Activated CD8-positive, alpha-beta T cell treated with anti-CD3 and anti-CD28 coated beads for 36 hours (primary cell): ENCODE measurements at places on chromosomes 3 and 15.
A peak's percentile ranks its signal among the peaks of the same experiment; 100 is the strongest.

GRCh38 chr3:16599694-16600093 is 5.5 kb downstream of the DAZL start:
- no peaks in the 10 kb centered on the region for H3K36me3 ChIP-seq
- H3K4me3 ChIP-seq, result no peak overlapping the region
- no peaks in the 10 kb centered on the region for H3K27me3 ChIP-seq
- peaks cover 28% of the 10 kb centered on the region for H3K4me1 ChIP-seq

DNA sequence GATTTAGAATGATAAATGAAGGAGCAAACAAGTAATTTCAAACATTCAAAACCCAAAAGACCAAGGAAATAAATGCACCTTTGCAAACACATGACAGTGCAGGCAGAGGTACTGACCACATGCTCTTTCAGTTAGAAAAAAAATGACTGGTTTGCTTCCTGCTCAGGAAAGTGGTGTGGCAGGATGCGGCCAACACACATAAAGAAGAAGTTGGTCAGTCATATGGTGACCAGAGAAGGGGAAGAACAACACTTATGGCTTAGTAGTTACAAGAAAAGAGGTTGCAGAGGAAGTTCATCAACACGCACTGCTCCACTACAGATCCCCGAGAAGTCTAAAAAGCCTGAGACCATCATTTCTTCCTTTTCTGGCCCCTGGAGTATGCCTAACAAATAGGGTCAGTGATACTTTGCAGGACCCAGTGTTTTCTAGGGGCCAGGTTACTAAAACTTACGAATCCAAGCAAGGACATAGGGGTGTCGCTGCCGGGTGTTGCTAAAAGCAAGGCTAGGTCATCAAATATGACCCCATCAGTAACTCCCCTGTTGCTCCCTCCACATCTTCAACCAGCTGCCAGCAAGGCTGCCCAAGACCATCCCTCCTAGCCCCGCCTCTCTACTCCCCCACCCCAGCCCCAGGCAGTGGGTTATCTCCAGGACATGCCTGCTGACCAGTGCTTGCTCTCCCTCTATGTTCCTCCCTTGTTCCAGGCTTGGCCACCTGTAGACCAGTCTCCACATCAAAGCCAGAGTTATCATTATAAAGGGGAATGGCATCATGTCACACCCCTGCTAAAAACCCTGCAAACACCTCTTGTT is 11.2 kb downstream of the ATP8B4 start:
- peaks cover 2% of the 10 kb centered on the region for H3K27me3 ChIP-seq
- no peaks in the 10 kb centered on the region for H3K36me3 ChIP-seq
- H3K4me3 ChIP-seq, result no peak overlapping the region
- H3K4me1 ChIP-seq, result peaks cover 38% of the 10 kb centered on the region

GRCh38 chr3:153928851-153929250 is 192.3 kb upstream of the ARHGEF26 start:
- no peaks in the 10 kb centered on the region for H3K36me3 ChIP-seq
- no peak overlapping the region for H3K4me3 ChIP-seq
- no peak for DNase-seq
- no peak overlapping the region for H3K27ac ChIP-seq

- H3K27ac ChIP-seq, result no peak overlapping the region
- H3K36me3 ChIP-seq, result peaks cover 5% of the 10 kb centered on the region
- DNase-seq, result no peak
Measured at GRCh38 chr3:107619549-107619948, 96.8 kb downstream of the BBX start.

GRCh38 chr15:82020625-82021394 is 25.0 kb downstream of the MEX3B start:
- no peaks in the 10 kb centered on the region for H3K36me3 ChIP-seq
- no peak overlapping the region for H3K27ac ChIP-seq
- peaks cover 3% of the 10 kb centered on the region for H3K27me3 ChIP-seq
- no peak overlapping the region for H3K4me3 ChIP-seq
- no peak for DNase-seq

- H3K4me3 ChIP-seq, result no peak overlapping the region
- H3K27me3 ChIP-seq, result no peaks in the 10 kb centered on the region
- H3K27ac ChIP-seq, result no peak overlapping the region
- no peak for DNase-seq
Measured at GRCh38 chr3:156729460-156730179, 55.2 kb downstream of the TIPARP start.

DNA sequence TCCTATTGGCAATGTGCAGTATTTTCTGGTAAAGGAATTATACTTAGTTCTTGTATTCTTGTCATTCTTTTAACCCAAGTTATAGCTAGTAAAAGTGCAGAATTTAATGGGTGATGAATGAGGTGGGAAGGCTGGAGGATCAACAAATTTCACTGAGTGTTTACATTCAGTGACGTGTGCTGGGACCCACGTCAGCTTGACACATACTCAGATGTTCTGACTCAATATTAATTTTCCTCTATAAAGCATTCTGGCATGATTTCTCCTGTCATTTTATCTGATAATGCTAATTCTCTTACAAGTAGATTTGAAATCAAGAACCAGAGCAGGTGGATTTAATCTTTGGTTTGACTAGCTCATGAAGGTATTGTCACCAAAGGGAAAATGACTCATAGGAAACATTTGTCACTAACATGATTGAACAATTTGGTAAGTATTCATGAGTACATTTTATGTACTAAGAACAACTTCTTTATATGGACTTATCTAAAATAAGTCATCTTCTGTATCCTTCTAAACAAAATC is 71.0 kb upstream of the SYNPR start:
- H3K4me3 ChIP-seq, result no peak overlapping the region
- no peaks in the 10 kb centered on the region for H3K27me3 ChIP-seq
- no peak overlapping the region for H3K27ac ChIP-seq
- H3K36me3 ChIP-seq, result no peaks in the 10 kb centered on the region
- DNase-seq, result no peak

DNA sequence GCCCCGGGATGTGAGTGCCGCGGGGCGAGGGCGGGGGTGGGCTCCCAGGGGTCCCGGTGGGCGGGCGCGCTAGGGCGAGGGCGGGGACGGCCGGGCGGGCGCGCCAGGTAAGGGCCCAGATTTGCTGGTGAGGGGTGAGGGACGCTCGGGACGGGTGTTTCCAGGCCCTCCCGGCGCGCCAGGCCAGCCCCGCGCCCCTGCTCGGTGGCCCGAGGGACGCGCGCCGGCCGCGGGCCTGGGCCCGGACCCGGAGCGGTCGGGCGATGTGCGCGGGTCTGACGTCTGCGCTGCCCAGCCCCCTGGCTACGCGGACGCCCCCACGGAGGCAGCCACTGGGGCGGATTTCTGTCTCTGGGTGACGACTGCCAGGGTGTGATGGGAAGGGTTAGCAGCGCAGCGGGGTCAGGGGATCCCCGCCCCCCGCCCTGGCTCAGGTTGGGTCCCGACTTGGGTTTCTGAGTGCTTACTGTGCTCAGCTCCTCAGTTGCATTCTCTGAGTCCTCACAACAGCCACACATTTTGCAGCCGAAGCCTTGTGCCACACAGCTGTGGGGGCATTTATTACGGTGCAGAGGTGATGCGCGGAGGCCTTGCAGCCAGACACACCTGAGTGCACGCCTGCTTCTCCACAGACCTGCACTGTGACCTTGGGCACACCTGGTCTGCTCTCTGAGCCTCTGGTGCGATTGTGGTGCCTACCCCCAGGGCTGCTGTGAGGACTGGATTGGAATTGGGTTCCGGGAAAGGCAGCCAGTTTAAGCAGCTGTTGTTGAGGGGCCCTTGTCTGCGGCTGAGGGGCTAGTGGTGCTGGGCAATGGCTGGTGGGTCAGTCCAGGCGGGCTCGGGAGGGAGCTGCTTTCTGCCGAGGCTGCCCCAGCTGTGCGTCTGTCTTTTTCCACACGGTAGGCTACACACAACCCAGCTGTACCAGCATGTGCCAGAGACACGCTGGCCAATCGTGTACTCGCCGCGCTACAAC is 523 bp downstream of the HDAC11 start:
- H3K36me3 ChIP-seq, result no peaks in the 10 kb centered on the region
- peak overlapping the region; percentile 90 for H3K4me3 ChIP-seq
- H3K27ac ChIP-seq, result no peak overlapping the region
- DNase-seq, result peak; percentile 63

DNA sequence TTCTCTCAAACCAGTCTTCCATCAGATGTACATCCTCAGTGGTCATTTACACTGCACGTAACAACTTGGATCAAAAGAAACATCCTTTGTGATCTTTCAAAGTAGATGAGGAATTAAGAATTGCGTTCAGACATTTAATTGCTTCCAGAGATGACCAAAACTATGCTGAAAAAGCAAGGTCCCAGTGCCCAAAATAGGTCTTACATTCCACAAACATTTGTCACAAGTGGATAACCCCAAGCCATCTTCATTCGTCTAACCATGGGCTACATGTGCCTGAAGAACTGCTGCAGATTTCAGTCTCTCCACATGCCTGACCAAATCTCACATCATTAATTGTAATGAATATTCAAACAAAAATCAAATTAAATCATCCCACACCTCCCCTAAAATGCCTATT is 273.6 kb downstream of the SHOX2 start:
- DNase-seq, result no peak
- H3K36me3 ChIP-seq, result no peaks in the 10 kb centered on the region
- no peak overlapping the region for H3K4me3 ChIP-seq
- no peaks in the 10 kb centered on the region for H3K27me3 ChIP-seq

GRCh38 chr3:127193341-127193740 is 410 bp downstream of the PRR23E start:
- H3K36me3 ChIP-seq, result no peaks in the 10 kb centered on the region
- H3K27ac ChIP-seq, result no peak overlapping the region
- H3K4me3 ChIP-seq, result no peak overlapping the region
- peaks cover 7% of the 10 kb centered on the region for H3K27me3 ChIP-seq
- H3K4me1 ChIP-seq, result no peaks in the 10 kb centered on the region

DNA sequence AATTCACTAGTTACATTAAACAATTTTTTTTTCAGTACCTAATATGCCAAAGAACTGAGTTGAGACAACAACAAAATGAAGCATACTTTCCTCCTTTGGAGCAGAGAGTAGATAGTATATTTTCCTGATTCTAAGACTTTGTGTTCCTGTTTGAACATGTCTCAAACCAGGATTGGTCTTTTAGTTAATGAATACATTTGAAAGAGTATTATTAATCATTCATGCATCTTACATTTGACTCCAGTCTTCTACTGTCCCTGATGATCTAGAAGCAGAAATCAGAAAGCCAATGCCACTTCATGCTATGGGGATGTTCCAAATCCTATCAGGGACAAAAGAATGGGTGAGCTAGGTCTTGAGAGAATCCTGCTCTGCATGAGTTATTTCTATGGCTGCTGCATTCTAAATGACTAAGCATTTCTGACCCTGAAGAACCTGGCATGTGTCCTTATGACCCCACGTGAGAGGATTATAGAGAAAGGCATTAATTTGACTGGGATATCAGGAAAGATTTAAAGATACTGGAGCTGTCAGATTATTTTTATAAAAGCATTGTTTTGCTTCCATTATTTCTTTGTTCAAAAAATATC is 32.9 kb upstream of the MBNL1 start:
- H3K36me3 ChIP-seq, result peaks cover 15% of the 10 kb centered on the region
- no peaks in the 10 kb centered on the region for H3K27me3 ChIP-seq
- H3K27ac ChIP-seq, result peak overlapping the region; percentile 39
- no peak overlapping the region for H3K4me3 ChIP-seq
- DNase-seq, result no peak

- no peaks in the 10 kb centered on the region for H3K36me3 ChIP-seq
- H3K27me3 ChIP-seq, result peaks cover 25% of the 10 kb centered on the region
- H3K4me1 ChIP-seq, result no peaks in the 10 kb centered on the region
- H3K4me3 ChIP-seq, result peak overlapping the region; percentile 41
- no peak overlapping the region for H3K27ac ChIP-seq
Measured at GRCh38 chr3:13877911-13878280, 2.0 kb downstream of the WNT7A start.

DNA sequence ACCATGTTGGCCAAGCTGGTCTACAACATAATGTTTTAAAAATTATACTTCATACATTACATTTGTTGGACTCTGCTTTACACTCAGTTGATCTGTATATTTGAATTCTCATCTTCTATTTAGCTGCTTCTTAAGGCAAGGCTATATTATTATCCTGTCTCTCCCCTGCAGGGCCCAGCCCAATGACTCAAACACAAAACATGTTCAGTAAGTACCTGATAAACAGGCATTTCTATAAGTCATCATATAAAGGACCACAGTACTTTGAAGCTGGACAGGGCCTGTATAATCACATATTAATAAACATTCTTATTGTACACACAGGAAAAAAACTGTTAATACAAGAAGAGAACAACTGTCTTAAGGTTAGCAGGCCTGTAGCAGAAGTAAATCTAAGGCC is 36.2 kb downstream of the NGLY1 start:
- H3K4me3 ChIP-seq, result no peak overlapping the region
- H3K27ac ChIP-seq, result no peak overlapping the region
- no peak for DNase-seq
- no peaks in the 10 kb centered on the region for H3K27me3 ChIP-seq
- H3K36me3 ChIP-seq, result peaks cover 77% of the 10 kb centered on the region
- H3K4me1 ChIP-seq, result peaks cover 6% of the 10 kb centered on the region

- no peaks in the 10 kb centered on the region for H3K36me3 ChIP-seq
- peaks cover 3% of the 10 kb centered on the region for H3K4me1 ChIP-seq
- no peak overlapping the region for H3K4me3 ChIP-seq
- H3K27ac ChIP-seq, result no peak overlapping the region
- no peak for DNase-seq
- H3K27me3 ChIP-seq, result peaks cover 3% of the 10 kb centered on the region
Measured at GRCh38 chr3:189058071-189058470, 113.7 kb upstream of the TPRG1 start.

DNA sequence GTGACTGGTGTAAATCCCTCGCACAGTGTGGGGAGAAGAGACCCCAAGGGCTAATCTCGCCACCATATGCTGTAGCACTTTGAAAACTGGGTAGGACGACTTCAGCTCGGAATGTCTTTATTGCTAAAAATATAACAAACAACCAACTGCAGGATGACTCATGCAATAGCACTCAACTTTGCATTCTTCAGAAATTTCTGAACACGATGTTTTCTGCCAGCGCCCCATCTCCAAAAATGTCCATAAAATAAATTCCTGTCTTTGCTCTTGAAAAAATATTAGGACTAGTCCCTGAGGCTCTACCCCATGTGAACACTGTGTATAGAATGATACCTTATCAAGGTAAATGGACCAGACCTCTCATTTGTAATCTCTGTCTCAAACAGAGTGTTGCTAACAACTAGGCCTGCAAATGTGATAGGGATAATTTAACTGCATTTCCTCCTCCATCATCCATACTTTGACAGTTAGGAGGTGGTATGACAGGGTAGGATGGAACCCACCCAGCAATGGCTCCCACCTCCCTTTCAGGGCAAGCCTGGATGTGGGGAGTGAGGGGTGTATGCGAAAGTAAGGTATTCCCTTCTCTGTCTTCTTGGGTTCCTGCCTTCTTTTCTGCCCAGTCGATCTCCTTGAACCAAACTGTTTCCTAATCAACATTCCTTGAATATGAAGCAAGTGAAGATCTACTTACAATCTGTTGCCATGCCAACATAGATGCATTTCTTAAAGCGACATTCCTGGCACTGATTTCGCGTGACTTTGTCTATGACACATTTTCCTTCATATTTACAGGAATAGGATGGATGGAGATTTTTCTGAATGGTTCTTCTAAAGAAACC is 201.1 kb downstream of the NR1D2 start:
- H3K27me3 ChIP-seq, result no peaks in the 10 kb centered on the region
- no peaks in the 10 kb centered on the region for H3K4me1 ChIP-seq
- no peak for DNase-seq
- H3K36me3 ChIP-seq, result no peaks in the 10 kb centered on the region
- no peak overlapping the region for H3K4me3 ChIP-seq
- H3K27ac ChIP-seq, result no peak overlapping the region

- H3K27ac ChIP-seq, result no peak overlapping the region
- H3K36me3 ChIP-seq, result no peaks in the 10 kb centered on the region
- no peaks in the 10 kb centered on the region for H3K27me3 ChIP-seq
- DNase-seq, result no peak
Measured at GRCh38 chr3:188262913-188263683, 109.1 kb downstream of the LPP start.

- no peak for DNase-seq
- H3K4me3 ChIP-seq, result no peak overlapping the region
- H3K27me3 ChIP-seq, result peaks cover 2% of the 10 kb centered on the region
Measured at GRCh38 chr3:112617285-112617684, 23.7 kb downstream of the CCDC80 start.
